ENCODE measurements at places on chromosomes 1 and 21.

DNA sequence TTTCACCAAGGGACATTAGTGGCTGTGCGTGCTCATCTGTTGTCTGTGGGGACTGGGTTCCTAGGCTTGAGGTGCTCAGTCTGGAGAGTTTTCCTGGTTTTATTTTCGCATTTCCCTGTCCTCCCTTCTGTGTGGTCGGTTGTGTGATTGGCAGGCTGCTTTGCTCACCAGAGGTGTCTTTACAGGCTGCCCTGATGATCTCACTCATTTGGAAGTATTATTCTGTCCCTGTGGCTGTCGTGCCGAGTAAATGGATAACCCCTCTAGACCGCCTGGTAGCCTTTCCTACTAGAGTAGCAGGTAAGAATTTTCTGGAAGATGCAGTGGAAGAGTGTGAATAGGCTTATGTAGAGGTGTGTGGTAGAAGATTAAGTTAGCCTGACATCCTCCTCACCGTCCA, 44.1 kb upstream of the HMGN1 start:
- no peak for DNase-seq

DNA sequence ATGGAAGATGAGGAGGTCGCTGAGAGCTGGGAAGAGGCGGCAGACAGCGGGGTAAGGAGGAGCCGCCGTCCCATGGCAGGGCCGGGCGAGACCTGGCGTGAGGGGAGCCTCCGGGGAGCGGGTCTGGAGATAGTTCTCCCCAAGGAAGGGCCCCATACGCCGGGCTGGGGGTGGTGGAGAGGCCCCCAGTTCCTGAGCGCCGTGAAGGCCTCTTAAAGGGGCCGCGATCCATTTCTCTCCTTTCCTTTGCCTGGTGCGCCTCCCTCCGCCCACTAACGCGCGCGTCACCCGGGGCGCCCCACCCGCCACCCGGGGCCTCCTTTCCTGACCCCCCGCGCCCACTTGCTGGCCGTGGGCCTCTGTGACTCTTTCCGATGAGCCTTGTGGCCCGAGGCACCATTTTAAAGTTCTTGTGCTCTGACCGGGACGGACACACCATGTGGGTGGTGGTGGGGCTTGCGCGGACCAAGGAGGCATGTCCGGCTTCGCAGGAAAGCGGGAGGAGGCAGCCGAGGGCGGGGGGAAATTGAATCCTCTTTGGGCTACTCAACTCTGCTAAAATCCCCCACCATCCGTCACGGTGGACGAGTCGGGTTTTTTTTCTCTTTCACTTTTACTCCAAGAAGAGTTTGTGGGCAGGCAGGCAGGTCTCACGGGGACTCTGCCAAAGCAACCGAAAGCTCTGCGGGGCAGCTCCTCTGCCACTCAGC, 371 bp downstream of the SZRD1 start:
- no peak for DNase-seq

DNA sequence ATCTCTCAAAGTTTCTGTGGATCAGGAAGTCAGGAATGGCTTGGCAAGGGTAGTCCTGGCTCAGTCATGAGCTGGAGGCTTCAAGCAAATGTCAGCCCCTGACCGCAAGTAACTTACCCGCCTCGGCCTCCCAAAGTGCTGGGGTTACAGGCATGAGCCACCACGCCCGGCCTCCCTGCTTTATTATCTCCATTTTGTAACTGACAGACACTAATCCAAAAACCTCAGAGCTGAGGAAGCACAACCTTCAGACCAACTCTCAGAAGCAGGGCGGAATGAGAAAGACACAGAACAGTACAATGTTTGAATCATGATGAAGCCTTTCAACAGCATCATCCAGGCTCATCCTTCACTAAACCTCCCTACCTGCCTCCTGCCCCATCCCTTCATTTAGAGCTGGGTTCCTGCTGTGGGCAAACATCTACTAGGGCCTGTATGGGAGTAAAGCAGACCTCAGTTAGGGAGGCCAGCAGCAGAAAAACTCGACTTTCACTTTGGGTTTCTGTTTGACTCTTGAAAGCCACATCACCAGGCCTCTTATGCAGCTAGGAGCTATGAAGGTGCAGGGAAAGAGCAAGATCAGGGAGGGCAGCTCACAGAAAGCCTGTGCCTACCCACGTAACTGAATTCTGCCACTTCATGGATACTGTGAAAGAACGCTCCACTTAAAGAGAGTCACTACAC, 84.4 kb upstream of the RAB4A start:
- no peak for DNase-seq

GRCh38 chr1:14482784-14483450, 115.6 kb upstream of the KAZN start:
- DNase-seq: no peak

- no peak for DNase-seq
These were observed 337.0 kb upstream of the PLXNA2 start for GRCh38 chr1:208581209-208581608.

DNA sequence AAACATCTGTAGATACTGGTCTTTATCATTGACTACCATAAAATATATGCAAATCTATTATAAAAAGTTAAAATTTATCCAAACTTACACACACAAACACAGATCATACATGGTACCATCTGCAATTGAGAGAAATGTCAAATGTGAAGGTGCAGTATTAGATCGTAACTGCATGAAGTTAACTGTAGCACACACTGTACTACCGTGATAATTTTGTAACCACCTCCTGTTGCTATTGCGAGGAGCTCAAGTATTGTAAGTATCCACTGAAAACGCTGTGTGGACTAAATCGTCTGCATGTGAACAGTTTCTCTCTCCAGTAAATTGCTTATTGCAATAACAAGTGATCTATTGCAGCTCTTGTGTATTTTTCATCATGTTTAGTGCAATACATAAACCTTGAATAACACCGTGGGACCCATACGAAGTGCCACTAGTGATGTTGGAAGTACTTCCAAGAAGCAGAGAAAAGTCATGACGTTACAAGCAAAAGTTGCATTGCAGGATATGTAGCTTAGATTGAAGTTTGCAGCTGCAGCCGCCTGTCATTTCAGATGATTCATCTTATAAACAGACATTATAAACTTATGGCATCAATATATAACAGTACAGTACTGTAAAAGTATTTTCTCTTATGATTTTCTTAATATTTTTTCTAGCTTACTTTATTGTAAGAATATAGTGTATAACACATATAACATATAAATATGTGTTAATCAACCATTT, 172.9 kb downstream of the SDCCAG8 start:
- DNase-seq: no peak

- no peak for DNase-seq
These were observed 4.2 kb upstream of the PLXNA2 start for GRCh38 chr1:208248307-208248801.

GRCh38 chr1:173205146-173206051, 1.7 kb downstream of the TNFSF4 start:
- DNase-seq: no peak

DNA sequence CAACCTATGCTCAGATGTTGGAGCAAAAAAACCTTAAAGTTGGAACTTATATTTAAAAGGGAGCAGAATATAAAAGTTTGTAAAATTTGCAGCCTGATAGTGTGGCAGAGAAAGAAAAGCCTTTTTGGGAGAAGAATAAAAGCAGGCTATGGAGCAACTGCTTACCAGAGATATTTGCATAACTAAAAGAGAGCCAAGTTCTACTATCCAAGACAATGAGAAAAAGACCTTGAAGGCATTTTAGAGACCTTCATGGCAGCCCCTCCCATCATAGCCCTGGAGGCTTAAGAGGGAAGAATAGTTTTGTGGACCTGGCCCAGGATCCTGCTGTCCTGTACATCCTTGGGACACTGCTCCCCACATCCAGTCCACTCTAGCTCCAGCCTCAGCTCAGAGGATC, 312.5 kb upstream of the ZRANB2 start:
- DNase-seq: no peak

- no peak for DNase-seq
These were observed 13.3 kb upstream of the CASQ2 start for GRCh38 chr1:115781851-115782250.
